ENCODE measurements at places on chromosomes 13 and 19. TPM values are rescaled to one million over a fixed set of nuclear protein-coding genes. Genes with fewer than 3 reads are reported as not detected.

The GJB2 gene
- total RNA-seq: 5.9 TPM

The CYP4F11 gene
- total RNA-seq: not detected

The MAP4K1 gene
- total RNA-seq: 2.4 TPM

The GPR12 gene
- not detected for total RNA-seq

The ICAM5 gene
- total RNA-seq: 22.9 TPM

The TIMM29 gene
- total RNA-seq: 52.2 TPM

The LTBP4 gene
- total RNA-seq: 203 TPM

DNA sequence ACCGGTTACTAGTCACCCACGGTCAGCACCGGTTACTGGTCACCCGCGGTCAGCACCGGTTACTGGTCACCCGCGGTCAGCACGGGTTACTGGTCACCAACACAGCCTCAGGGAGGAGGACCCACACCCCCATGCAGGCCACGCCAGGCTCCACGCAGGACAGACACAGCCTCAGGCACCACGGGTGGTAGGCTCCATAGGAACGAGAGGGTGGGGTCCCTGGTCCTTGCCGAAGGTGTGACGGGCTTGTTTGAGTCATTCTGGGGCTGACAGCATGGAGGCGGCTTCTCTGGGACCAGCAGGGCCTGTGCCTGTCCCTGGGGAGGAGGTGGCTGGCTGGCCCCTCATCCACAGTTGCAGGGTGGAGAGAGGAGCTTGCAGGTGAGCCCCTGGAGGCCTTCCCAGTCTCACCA, 122.8 kb upstream of the SOX1 start:
- no peak for DNase-seq

- peak; percentile 93 for DNase-seq
Observed at GRCh38 chr19:34480971-34481841, at the start of gene WTIP. Gene WTIP, plus strand, starts transcription at chr19:34481758. Its CDS starts 217 bp downstream, at chr19:34481975.

- peak; percentile 34 for DNase-seq
Observed at GRCh38 chr19:31348481-31349159, 616 bp downstream of the TSHZ3 start.

GRCh38 chr13:40120781-40121180, 465.3 kb downstream of the COG6 start:
- DNase-seq: no peak

GRCh38 chr19:47241919-47242577, 11.0 kb upstream of the BBC3 start:
- no peak for DNase-seq

DNA sequence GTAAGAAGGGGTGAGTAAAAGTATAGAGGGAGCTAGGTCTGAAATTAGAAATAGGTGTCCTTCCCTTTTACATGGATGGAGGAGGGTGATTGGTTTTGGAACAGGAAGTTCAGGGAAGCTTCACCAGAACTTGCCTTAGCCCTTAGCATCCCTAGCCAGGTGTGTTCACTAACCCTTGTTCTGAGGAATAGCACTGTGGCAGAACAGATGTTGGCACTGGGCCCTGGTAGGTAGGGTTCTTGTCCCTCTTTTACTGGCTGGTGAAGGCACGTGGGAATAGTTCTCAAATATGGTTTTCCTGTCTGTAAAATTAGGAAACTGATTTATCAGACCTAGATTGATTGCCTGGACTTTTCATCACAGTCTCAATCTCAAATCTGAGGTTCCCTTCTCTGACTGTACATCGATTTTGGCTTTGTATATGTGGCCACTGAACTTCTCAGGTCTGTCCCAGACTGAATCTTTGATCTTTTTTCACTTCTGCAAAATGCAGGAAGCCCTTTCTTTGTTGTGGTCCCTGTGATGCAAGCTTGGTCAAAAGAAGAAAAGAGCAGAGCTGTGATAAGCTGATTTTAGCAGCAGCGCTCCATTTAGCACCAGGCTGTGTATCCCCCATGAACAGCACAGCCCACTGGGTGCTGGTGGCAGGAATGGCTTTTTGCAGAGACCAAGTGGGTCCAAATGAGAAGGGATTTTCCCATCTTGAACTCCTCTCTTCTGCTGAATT, 86.2 kb upstream of the HTR2A start:
- no peak for DNase-seq

GRCh38 chr13:79966059-79966458, 374.9 kb downstream of the SPRY2 start:
- DNase-seq: no peak

GRCh38 chr13:36385489-36385888, 39.3 kb upstream of the SPART start:
- DNase-seq: no peak

DNA sequence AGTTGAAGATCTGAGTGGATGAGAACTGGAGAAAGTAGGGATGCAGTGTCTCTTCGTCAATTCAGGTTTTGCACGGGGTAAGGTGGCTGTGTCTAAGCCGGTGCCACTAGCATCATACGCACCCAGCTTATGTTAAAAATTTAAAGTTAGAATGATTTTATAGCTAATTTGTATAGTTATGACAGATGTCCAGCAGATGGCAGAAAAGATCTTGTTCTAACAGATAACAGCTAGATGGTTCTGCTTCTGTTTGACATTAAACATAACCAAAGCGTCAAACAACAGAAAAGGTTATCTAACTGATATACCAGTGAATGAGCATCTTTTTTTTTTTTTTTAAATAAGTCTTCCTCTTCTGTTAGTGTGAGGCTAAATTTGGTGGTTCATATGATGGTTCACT, 18.8 kb upstream of the EDDM13 start:
- peak; percentile 75 for DNase-seq

- no peak for DNase-seq
Observed at GRCh38 chr13:40457929-40458719, 208.3 kb downstream of the FOXO1 start.

GRCh38 chr19:23788411-23788810, 29.7 kb upstream of the ZNF681 start:
- DNase-seq: no peak

DNA sequence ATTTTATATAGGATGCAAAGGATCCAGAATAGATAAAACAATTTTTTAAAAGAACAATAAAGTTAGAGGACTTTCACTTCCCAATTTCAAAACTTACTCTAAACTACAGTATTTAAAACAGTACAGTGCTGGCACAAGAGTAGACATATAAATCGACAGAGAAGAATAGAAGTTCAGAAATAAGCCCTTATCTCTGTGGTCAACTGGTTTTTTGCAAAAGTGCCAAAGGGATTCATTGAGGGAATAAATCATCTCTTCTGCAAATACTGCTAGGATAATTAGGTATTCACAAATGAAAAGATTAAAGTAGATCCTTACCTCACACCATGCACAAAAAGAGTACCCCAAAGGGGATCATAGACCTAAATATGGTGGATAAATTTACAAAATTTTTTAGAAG, 431.0 kb upstream of the HTR2A start:
- DNase-seq: peak; percentile 49

DNA sequence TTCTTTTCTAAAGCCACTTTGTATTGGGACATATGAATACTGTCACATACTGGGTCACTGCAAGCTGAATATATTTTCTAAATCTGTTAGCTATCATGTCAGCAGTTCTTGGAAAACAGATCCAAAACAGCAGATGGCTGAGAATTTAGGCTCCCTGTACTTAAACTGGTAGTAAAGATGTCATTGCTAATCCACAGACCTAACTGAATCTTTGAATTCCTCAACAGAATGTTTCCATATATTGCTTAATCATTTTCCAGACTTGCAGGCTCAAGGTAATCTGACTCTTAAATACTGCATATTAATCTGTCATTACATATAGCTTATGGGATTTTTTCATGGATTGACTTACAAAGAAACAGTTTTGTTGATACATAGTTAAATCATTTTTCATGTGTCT, 639.0 kb upstream of the KLHL1 start:
- DNase-seq: no peak

- no peak for DNase-seq
Observed at GRCh38 chr13:50720861-50721671, 122.4 kb downstream of the DLEU7 start.

DNA sequence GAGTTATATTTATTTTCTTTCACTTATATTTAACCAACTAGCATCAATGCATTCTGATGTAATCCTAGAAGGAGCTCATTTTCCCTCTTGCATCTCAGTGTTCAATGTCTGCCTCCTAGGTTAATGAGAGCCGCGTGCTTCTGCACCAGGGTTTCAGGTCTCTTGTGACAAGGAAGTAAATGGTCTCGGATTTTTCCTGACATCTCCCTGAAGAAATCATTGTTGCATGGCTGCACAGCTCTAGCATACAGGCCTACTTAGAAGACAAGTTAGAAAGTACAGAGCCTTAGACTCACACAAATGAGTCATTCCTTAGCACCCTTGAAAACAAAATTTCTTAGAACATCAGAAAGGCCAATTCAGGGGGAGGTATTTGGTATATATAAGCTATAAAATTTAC, 57.2 kb upstream of the KLF12 start:
- no peak for DNase-seq

DNA sequence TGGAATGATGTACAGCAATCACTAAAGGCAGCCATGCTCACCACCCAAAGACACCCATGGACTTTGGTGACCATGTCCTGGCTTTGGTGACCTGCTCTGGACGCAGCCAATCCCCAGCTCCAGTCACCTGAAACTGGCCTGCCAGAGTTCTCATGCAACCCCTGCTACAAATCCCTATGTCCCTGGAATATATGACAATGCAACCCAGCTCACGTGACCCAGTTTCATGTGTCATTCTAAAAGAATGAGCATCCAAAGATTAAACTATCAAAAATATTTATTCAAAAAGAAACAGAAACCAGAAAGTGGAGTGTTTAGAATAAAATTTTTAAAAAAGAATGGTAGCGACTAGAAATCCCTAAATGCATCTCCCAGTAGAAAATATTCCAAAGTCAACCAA, 203.3 kb upstream of the IRS2 start:
- DNase-seq: peak; percentile 32
